ENCODE measurements at places on chromosomes 7 and 10.

GRCh38 chr10:29533696-29534285 is 101.0 kb downstream of the SVIL start:
- no peak for DNase-seq

- no peak for DNase-seq
Measured at GRCh38 chr7:43750016-43750887, 8.2 kb upstream of the BLVRA start.

GRCh38 chr10:71531485-71532446 is 135.0 kb downstream of the CDH23 start:
- DNase-seq = no peak

DNA sequence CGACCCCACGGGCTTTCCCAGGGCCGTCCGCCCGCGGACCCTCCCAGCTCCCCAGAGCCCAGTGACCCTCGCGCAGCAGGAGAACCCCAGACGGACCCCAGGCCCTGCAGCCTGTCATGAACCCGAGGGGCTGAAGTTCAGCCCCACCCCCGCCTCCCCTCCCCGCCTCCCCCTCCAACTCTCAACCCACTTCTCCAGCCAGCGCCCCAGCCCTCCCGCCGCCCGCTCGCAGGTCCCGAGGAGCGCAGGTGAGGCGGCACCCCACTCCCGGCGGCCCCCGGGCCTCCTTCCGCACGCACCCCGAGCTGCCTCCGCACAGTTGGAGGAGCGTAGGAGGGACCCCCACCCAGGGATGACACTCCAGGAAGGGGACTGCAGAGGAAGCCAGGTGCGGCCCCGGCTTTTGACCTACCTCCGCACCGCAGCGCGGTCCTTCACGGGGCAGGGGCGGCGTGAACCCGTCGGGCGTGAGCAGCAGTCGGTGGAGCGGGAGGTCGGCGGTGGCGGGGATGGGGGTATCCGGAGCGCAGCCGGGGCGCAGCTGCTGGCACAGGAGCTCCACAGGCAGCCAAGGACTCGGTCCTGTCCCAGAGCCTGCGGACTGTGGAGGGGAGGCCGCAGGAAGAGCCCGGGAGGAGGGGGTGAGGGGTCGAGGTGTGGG is at the start of gene TMEM176A:
TMEM176A (plus strand) TSS at position 189 of the 661 bp plus-strand sequence. CDS start 782 bp downstream, outside the sequence.
- DNase-seq = no peak

DNA sequence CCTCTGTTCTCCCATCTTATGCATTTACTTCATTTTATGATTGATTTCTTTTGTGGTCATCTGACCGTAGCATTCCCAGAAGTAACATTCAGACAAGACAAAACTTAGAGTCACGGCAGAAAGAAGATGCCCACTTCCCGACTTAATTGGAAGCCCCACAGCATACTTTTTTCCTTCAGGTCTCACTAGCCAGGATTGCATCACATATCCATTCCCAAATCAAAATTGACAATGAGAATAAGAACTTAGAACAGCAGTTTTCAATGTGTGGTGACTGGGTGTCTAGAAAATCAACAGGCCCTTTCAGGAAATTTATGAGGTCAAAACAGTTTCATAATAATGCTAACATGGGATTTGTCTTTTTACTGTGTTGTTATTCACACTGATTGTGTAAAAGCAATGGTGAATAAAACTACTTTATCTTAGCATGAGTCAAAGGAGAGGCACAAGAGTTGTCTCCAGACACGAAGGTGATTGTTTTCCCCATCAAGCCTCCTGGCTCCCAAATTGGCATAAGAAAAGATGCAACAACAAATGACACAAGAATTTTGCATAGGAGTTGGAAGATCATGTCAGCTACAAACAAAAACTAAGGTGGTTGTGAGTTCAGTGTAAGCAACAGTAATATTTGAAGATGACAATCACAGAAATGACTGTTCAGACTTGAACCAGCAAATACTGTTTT is 493.9 kb downstream of the HTR7 start:
- DNase-seq = no peak

- no peak for DNase-seq
Measured at GRCh38 chr7:69708857-69709256, 110.6 kb downstream of the AUTS2 start.

DNA sequence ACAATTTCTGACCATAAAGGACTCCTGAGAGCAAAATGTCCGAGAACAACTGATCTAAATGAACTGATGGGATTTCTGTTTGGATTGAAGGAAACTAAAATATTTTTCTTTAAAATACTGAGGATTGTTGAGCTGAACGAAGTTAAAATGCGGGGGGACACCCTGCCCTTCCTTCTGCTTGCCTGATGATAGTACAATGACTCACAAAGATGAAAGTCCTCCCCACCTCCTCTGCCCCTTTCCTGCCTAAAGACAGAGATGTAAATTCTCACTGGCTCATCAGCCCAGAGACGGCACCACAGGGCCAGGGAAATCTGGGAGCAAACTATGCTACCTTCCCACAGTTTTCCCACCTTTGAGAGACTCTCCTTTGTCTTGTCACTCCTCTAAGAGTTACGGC is 180.6 kb downstream of the PHTF2 start:
- no peak for DNase-seq

- DNase-seq = peak; percentile 97
Measured at GRCh38 chr7:10939911-10940703, 33.6 kb upstream of the PHF14 start.

GRCh38 chr10:66151346-66151745 is 774.5 kb upstream of the LRRTM3 start:
- no peak for DNase-seq

All from NCI-H1417 treated with DMSO at 0.1 percent for 48 hours (cell line).